ENCODE measurements at places on chromosomes 3 and 15.

GRCh38 chr3:38133557-38134405 lies 3.1 kb downstream of the ACAA1 start:
- DNase-seq: no peak

DNA sequence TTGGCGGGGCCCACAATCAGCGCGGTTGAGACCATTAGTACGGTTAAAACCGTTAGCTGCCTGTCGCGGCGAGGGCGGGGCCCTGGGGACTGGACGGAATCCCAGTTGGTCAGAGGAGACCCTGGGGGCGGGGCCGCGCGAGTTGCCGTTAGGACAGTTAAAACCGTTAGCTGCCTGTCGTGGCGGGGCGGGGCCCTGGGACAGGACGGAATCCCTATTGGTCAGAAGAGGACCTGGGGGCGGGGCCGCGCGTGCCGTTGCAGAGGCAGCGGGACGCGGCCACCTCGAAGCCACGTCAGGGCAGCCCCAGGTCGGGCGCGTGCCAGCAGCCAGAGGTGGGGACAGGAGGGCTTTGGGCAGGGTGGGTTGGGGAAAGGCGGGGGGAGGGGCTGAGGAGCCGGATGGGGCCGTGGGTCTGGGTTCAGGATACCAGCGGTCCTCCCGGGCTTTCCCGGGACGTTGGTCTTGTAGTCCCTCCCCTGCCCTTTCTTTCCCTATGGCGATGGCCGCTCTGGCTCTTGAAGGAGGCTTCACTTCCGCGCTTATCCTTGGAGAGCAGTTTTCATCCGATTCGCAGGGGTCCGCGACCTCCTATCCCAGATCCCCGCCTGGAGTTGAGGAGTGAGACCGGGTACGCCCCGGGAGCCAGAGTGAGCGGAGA lies 28.0 kb downstream of the KLHDC8B start:
- DNase-seq: peak; percentile 78

- DNase-seq: peak; percentile 8
These were observed 73.0 kb downstream of the FOXP1 start for GRCh38 chr3:71510510-71510909.

DNA sequence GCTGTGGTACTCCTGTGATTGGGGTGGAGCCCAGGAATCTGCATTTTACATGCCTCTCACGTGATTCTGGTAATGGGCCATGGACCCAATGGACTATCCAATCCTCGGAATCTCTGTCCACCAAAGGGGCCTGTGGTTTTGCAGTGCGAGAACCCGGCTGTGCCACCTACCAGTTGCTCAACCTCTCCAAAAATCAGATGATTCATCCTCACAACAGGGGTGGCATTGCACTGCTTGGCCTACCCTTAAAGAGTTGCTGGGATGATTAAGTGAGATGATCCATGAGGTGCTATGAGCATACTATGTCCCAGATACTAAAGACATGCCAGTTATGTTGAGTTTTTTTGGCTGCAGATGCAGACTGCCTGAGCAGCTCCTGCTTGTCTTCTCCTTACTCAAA lies 5.1 kb downstream of the ANP32A start:
- DNase-seq: no peak

DNA sequence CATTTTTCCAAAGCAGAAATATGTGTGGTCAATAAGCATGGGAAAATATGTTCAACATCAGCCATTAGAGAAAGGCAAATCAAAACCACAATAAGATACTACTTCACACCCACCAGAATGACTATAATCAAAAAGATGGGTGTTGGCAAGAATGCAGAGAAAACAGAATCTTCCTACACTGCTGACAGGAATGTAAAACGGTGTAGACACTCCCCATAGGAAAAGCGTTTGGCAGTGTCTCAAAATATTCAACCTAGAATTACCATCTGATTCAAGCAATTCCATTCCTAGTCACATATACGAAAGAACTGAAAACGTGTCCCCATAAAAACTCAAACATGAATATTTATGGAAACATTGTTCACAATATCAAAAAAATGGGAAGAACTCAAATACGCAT lies 123.3 kb downstream of the ADAMTS17 start:
- no peak for DNase-seq

DNA sequence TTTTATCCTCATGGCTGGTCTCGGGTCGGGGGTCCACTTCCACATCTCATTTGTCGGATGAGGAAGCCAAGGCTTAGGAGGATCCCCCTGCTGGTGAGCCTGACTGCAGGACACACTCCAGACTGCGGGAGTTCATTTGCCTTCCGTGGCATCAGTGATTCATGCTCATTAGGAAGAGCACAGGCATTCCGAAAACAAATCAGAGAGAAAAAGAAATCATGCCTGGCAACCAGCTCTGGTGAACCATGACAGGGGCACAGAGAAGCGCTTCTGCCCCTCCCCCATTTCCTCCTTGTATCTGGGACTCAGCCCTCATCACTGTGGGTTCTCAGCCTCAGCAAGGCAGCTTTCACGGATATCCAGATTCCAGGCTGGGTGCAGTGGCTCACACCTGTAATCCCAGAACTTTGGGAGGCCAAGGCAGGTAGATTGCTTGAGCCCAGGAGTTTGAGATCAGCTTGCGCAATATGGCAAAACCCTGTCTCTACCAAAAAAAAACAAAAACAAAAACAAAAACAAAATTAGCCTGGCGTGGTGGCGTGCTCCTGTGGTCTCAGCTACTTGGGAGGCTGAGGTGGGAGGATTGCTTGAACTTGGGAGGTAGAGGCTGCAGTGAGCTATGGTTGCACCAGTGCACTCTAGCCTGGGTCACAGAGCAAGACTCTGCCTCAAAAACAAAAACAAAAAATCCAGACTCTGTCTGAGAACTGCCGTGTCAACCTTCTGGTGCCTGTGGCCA lies 28.4 kb downstream of the IRAK2 start:
- peak; percentile 69 for DNase-seq

- no peak for DNase-seq
These were observed 68.9 kb upstream of the PPP2R3A start for GRCh38 chr3:135896613-135897012.

- DNase-seq: no peak
These were observed 49.7 kb upstream of the ATOSA start for GRCh38 chr15:52728899-52729298.

DNA sequence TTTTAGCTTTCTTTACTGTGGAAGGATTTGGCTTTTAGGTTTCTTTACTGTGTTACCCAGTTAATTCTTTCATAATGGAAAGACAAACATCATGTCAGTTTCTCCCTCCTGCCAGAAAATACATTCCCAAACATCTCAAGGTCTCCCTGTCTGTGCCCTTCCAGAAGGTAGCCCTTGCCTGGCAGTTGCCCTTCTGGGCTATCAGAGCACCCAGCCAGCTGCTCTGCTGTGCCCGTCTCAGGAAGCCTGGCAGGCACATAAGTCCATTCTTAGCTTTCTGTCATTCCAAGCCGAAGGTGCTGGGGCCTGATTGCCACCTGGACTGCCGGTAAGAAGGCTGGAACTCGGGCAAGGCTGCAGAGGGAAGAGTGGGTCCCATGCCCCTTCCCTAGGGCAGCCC lies 203.4 kb downstream of the SLCO3A1 start:
- DNase-seq: no peak

DNA sequence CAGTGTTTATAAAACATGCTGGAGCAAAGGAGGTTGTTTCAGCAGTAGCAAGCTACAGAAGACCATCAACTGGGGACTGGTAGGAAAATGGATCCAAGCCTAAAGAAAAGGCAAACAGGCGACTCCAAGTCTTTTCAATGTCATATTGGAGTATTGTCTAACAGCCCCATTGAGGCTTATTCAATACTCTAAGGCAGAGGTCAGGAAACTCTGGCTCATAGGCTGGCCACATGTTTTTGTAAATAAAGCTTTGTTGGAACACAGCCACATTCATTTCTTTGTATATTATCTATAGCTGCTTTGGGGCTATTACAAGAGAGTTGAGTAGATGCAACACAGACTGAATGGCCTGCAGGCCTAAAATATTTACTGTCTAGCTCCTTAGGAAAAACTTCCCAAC lies 77.5 kb downstream of the RPL22L1 start:
- DNase-seq: no peak

DNA sequence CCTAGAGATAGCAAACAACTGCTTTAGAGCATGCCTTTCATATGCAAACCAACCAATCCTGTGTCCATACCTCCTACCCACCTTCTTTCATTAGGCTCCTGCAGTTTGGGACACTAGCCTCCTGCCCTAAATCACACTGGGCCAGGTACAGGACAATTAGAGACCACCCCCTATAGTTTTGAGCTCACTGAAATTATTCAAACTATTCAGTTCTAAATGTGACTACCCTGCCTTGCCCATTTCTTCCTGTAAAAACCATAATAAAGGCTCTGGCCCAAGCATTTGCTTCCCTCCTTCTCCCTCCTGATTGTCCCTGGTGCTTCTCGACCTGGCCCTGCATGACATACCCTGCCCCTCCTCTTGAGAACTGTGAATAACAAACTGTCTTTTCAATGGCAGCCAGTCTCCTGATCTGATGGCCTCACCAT lies 31.4 kb upstream of the LRIG1 start:
- DNase-seq: no peak

- DNase-seq: no peak
These were observed 6.2 kb upstream of the TLR9 start for GRCh38 chr3:52231502-52232278.

GRCh38 chr3:99620976-99621375 lies 17.4 kb upstream of the COL8A1 start:
- no peak for DNase-seq

- peak; percentile 38 for DNase-seq
These were observed 20.4 kb downstream of the RARRES1 start for GRCh38 chr3:158711886-158712285.

Measured in fibroblast of the conjunctiva (primary cell).